Activated T-cell treated with anti-CD3 and anti-CD28 coated beads, Interleukin-2, amount 50 U/mL, for 4 hours (primary cell): ENCODE measurements at places on chromosomes 1 and 21.

DNA sequence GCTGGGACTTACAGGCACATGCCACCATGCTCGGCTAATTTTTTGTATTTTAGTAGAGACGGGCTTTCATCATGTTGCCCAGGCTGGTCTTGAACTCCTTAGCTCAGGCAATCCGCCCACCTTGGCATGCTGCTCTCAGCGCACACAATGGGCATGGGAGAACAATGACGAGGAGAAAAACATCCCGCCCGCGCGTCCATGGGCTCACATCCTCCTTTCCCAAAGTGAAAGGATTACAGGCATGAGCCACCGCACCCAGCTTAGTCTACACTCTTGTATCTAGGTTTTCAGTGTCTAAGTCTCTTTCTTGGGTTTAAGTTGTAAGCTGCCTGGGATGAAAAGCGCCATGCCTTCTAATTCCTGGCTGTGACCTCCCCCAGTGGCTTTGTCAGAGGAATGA lies 37.9 kb downstream of the CDK18 start:
- DNase-seq: no peak

DNA sequence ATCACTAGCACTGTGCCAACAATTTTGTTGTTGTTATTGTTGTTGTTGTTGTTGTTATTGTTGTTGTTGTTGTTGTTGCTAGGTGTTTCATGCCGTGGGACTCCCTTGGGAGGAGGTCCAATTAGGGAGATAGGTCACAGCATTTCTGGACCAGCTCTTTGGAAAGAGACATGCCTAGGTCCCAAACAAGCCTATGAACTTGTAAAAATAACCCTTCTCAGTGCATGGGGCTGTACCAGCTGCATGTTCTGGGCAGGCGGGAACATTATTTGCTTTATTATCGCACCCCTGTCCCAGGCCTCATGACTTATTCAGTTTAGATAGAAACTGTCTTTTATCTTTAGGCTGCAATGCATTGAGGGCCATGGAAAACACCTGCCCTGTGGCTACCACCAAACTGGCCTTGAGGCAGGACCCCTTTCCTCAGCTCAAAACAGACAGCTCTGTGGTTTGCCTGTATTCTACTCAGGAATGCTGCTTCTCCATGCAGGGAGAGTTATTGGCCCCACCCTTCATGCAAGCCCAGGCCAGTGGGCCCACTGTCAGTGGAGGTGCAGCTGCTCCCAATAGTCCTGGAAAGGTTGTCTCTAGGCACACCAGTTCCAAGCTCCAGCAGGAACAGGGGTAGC lies 386.5 kb upstream of the BRINP3 start:
- DNase-seq: no peak

- DNase-seq: no peak
Measured at GRCh38 chr1:173476197-173476664, 904 bp upstream of the PRDX6 start.

DNA sequence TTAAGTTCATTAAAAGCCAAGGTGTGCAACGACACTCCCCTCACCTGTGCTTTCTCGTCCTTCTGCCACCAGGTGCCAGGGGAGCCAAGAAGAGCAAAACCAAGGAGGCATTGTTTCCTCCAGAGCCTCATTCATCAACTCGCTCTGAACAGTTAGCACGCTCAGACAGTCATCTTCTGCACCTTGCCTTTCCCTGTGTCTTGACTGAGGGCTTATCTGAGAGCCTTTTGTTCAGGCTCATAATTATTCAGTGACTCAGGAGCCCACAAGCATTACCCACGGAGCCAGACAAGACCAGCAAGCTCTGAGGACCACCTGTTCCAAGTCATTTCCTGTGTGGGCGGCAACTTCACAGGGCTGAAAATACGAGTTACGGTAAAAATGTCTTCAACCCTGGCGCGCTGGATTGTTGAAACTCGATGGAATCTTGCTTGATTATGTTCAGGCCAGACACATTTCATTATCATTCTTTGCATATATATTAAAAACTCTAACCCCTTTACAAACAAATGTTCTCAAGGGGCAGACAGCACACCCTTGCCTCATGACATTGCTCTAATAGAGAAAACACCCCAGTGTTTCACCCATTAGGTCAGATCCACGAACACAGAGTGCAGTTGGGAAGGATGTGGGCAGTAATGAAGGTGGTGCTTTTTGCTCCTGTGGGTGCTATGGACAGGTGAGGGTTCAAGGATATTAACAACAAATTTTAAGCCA lies 89.7 kb upstream of the RUNX1 start:
- peak; percentile 63 for DNase-seq
